Head of caudate nucleus (tissue), 42 donors: ENCODE measurements at places on chromosomes 11 and 22.

DNA sequence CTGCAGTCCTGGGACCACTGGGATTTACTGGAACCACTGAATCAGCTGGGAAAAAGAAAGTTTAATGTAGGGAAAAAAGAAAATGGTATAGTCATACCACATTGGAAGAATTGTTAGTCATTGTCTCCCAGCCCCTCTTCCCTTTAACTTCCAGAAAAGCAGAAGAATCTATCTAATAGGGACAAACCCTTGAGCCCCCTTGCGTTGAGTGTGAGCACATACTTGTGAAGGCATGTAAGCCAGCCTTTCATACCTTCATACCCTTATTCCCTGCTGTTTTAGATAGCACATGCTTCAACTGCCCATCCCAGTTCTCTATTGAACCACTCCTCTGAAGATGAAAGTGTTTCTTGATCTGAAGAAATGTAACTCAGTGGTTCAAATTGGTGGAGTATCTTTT lies 6.6 kb downstream of the TREH start:
- DNase-seq = no peak

GRCh38 chr22:46640293-46641055 lies 20.3 kb downstream of the GRAMD4 start:
- no peak for DNase-seq

- peak; percentile 26 for DNase-seq
Measured at GRCh38 chr11:11806586-11806985, 35.2 kb upstream of the USP47 start.

DNA sequence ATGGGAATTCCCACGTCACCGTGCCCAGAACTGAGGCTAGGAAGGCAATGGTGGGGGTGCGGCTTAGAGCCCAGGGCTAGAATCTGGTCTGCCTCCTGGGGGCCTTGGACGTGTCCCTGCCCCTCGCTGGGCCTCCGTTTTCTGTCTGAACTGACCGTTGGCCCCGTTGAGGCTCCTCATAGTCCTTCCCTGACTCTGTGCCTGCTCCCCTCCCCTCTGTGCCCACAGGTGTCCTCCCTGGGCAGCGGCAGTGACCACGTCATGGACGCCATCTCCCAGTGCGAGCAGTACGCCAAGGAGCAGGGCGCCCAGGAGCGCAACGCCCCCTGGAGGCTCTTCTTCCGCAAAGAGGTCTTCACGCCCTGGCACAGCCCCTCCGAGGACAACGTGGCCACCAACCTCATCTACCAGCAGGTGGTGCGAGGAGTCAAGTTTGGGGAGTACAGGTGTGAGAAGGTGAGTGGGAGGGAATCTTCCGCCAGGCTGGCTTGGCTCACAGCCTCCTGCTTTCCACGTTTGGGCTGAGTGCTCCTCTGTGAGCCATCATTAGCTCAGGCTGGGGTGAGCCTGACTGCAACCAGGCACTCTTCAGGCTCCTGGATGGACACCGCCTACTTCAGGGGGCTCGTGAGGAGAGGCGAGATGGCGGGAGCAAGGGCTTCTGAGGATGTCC lies 63.9 kb downstream of the MYO7A start:
- DNase-seq = peak; percentile 45

GRCh38 chr11:44916801-44917385 lies 33.8 kb downstream of the TP53I11 start:
- no peak for DNase-seq

DNA sequence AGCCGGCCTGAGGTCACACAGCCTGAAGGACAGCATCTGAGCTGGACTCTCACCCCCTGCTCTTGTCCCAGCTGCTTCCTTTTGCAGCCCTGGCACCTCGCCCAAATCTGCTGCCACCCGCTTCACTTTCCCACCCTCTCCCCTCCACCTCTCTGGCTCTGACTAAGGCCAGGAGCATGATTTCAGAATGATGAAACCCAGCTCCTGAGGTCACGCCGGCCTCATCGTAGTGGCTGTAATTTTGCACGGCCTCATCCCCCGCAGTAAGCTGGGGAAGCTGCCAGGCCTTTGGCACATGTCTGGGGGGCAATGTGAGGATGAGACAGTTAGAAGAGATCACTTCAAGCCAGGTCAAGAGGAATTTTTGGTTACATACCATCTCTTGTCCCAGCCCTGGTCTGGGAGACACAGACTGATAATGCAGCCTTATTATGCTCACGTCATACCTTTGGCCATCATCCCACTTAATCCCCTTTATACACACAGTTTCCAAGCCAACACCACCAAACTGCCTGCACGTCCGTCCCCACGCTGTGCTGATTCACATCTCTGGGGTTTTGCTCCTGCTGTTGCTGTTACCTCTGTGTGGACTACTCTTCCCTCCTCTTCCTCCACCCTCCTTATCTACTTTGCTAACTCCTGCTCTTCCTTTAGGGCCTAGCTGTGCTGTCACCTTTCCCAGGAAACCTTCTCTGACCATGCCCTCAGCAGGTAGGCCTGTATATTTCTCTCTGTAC lies 58.1 kb downstream of the CHRDL2 start:
- no peak for DNase-seq

GRCh38 chr11:65526744-65527143 lies 1.9 kb downstream of the SCYL1 start:
- DNase-seq = no peak

DNA sequence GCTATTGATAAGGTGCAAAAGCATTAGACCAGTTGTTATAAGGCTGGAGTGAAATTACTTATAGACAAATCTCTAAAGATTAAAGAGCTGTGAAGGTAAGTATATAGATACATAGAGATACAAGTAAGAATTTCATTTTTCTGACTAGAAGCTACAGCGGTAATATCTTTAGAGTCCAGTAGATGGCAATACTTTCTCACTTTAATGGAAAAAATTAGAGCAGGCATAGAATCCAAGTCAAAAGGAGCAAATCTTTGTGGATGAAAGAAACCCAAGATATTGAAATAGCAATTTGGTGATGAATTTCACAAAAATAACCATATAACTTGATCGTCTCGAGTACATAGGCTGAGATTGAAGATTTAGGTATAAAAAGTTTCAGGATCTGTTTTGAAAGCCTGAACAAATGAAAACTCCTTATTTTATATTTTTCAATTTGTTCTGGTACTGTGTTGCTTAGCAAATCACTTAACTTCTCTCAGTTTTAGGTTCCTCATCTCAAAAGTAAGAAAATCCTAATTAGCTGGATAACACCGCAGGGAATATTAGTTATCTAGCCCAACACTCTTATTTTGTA lies 81.9 kb downstream of the UVRAG start:
- no peak for DNase-seq

DNA sequence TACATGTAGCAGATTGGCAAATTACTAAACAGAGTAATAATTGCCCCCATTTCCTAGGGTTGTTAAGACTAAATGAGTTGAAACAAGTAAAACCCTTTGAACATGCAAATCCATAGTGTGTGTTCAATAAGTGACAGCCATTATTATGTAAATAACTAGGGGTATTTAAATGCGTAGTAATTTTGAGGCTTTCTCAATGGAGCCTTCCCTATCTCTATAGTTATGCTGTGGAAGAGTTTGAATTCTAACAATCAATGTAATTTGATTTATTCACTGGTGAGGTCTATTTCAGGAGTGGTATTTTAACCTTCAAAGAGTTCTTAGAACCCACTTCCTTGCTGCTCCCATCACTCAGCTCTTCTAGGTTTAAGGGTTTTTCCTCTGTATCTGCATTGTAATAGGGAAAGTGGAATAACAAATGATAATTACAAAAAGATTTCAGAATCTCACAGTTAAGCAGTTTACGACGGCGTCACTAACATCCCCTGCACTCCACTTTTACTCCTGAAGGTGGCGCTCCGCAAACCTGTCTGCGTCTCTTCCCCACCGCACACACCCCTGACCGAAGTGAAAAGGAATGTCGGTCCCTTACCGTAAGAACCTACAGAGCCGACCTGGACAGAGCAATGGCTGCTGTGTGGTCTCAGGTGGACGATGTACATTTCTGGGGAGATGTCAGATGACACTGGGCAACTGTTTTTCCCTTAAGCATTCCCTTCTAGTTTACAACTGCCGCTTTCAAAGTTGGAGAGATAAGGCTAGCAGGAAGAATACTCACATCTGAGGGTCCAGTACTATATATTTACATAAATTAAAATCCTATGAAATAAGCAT lies 80.8 kb downstream of the ZC3H12C start:
- DNase-seq = peak; percentile 70

- DNase-seq = no peak
Measured at GRCh38 chr11:118476676-118477075, 40.4 kb downstream of the KMT2A start.
